Mucosa of gallbladder (tissue), 1 donor: ENCODE measurements at places on chromosomes 1 and 21.

DNA sequence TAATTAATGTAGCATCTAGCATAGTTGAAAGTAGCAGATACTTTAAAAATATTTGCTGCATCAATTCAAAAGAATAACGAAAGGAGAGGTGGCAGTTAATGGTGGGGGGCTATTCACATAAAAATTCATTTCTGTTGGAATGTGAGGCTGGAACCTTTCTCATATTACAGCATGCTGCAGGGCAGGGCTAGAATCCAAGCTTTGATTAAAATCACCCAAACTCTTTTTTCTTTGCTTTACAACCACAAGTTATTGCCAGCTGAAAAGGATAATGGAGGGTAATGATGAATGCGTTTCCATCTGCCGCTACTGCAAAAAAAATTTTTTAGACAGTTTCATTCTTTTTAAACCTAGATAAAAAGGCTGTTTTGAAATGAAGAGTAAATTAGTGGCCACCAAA lies 9.8 kb downstream of the DISP1 start:
- DNase-seq = no peak

DNA sequence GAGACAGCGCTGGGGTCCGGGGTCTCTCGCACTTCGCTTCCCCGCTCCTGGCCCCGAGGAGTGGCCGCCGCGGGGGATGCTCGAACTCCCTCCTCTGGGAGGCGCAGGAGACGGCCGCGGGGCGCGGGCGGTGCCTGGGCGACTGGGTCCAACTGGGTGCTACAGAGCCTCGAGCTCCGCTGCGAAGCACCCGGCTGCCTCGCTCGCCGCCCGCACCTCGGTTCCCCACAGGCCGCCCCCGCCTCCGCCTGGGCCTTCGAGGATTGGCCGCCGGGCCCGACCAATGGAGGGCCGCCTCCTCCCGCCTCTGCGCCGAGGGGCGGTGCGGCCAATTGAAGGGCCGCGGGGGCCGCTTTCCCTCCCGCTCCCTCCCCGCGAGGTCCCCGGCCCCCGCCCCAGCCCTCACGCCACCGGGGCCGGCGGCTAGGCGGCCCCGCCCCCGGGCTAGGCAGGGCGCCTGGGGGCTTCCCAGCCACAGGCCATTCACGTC lies at the start of gene CNN3:
Gene CNN3 (minus strand): TSS at position 196 of the 490 bp plus-strand sequence. CDS start 216 bp downstream, outside the sequence.
- peak; percentile 92 for DNase-seq

GRCh38 chr1:110554871-110555801 lies 36.2 kb upstream of the KCNA10 start:
- DNase-seq = peak; percentile 21

GRCh38 chr1:25481625-25482024 lies 50.9 kb downstream of the MACO1 start:
- DNase-seq = no peak

GRCh38 chr1:200429221-200429751 lies 19.4 kb upstream of the ZNF281 start:
- no peak for DNase-seq

- DNase-seq = no peak
These were observed 134.7 kb upstream of the KCNJ15 start for GRCh38 chr21:38121888-38122720.

DNA sequence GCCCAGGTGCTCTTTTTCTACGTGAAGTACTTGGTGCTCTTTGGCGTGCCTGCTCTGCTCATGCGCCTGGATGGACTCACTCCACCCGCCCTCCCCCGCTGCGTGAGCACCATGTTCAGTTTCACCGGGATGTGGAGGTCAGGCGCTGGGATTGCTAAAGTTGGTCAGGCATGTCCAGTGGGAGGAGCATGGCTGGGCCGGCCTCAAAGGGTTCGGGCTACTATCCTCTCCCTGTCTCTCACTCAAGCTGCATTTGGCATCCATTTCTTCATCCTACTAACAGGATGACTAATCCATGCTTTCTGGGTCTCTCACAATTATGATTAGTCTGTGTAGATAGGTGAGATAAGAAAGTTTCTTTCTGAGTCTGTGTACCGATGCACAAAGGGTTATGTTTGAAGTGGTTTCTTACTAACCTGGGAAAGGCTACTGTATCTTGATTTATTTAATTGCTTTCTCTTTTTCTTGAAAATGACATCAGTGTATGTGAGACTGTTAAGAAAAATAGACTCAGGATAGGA lies 135.9 kb downstream of the HHAT start:
- no peak for DNase-seq

DNA sequence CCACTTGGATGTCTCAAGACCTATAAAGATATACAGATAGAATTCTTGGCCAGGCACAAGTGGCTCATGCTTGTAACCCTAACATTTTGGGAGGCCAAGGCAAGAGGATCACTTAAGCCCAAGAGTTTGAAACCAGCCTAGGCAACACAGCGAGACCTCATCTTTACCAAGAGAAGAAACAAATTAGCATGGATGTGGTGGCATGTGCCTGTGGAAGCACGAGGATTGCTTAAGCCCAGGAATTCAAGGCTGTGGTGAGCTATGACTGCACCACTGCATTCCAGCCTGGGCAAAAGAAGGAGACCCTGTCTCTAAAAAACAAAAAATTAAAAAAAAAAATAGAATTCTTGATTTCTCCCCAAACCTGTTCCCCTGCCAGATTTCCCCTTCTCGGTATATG lies 8.3 kb downstream of the ASAP3 start:
- no peak for DNase-seq

GRCh38 chr1:197955486-197956394 lies 38.6 kb downstream of the LHX9 start:
- DNase-seq = no peak

GRCh38 chr1:17907999-17908398 lies 152.9 kb downstream of the ACTL8 start:
- no peak for DNase-seq

DNA sequence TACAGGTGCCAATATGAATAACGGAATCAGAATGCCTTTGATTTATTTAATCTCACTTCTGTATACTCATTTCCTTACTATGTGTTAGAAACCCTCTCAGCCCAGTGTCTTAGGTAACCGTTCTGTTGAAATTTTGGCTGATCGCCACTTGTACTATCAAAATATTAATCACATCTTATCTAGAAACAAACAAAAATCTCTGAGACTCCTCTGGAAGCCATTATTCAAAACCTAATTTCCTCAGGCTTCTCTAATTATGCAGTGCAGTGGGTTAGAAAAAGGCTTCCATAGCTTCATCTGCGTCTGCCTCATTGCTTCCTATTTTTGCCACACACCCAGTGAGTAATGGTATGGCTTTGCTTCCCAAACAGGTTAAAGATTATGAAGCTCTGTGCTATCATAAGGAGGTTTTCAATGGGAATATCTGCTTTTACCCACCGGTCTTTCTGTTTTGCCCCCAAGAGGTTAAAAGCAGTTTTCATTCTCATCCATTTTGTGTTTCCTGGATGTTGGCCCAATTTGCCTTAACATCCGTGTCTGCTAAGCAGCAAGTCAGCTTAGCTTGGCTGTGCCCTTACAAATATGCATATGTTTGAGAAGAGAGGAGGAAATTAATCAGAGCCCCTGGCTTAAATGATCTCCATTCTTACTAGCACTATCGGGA lies 129.6 kb downstream of the RYR2 start:
- DNase-seq = no peak

- no peak for DNase-seq
These were observed 2.0 kb downstream of the RPL5 start for GRCh38 chr1:92833840-92834239.

DNA sequence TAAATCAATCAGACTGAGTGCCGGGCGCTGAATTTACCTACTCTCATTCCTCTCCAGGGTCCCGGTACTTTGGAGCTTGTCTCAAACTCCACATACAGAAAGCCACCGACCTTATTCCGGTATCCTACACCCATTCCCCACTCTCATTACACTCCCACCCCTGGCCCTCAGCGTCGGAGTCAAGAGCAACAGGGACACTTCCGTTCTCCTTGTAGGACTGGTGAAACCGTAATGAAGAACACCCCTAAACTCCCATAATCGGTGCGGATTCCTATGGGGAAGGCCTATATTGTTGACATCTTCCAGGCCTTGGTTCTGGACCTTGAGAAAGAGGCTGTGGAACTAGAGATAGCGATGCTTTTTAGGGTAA lies 798 bp downstream of the ZBED6 start:
- no peak for DNase-seq

- DNase-seq = peak; percentile 44
These were observed 673 bp downstream of the CD46 start for GRCh38 chr1:207752456-207752998.
